Activated naive CD4-positive, alpha-beta T cell treated with Interleukin-2 at 50 U/mL for 16 hours (primary cell): ENCODE measurements at places on chromosomes 1 and 21.

DNA sequence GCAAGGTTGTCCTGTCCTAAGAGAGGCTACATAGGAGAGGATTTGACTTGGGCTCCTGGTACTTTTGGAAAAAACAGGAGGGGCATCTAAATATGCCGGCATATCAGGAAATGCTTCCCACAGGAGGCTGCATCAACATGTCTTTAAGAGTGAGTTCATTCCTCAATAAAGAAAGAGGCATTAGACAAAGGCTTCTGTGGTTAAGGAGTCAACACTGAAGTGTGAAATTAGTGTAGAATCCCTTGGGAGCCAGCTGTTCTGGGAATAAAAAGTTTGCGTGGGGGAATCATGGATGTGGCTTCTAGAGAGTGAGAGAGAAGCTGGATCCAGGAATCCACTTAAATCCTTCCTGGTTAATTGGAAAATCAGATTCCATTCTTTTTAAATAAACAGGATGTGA is 69.5 kb downstream of the DNM3 start:
- DNase-seq: no peak

DNA sequence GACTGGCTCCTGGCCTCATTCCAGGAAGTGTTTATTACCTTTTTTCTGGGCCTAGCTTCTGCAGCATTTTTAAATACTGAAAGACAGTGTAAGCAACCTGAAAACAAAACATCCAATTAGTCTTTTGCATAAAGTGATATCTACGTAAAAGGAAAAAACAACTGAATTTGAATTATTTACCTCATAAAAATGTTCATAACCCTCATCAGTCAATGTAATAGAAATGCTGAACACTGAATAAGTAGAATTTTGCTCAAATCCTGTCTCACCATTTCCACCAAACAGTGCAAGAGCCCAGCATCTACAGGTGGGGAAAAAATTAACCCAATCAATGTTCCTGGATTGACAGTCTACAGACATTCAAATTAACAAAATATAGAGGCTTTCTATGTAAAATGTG is 64.0 kb downstream of the NRDC start:
- DNase-seq: no peak

DNA sequence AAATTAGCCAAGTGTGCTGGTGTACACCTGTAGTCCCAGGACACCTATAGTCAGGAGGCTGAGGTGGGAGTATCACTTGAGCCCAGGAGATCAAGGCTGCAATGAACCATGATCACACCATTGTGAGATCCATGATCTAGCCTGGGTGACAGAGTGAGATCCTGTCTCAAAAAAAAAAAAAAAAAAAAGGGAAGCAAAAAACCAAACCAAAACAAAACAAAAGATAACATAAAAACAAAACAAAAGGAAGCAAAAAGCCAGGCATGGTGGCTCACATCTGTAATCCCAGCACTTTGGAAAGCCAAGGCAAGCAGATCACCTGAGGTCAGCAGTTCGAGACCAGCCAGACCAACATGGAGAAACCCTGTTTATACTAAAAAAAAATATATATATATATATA is 9.4 kb upstream of the AKR1A1 start:
- no peak for DNase-seq

DNA sequence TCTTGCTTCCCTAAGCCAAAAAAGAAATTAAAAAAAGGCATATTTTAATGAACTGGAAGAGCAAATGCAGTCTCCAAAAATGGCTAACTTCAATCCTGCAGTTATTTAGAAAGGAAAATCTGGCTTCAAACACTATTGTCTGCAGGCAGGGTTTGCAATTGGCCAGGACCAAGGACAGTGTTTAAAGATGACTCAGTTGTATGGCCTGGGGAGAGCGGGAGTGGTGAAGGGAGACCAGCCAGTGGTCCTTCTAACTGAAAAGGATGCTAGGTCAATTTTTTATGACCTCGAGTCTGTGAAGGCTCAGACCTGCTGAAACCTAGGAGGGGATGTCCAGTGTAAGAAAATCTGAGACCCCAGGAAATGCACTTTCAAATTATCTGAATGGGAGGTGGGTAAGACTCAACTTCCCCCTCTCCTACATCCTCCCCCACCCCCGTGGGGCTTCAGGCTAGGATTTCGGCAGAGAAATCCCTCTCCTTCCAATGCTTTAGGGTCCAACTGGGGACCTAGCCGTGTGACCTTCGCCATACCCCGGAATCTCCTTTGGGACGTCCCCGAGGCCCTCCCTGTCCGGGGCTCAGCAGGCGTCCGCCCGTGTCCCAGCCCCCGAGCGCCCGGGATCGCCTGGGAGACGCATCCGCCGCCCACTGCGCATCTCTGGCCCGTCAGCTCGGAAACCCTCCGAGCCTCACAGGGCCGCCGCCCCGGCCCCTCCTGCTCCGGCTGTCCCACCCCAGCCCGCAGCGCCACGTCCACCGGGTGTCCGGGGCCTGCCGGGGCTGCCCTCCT is 602 bp upstream of the RIMKLA start:
- DNase-seq: no peak

DNA sequence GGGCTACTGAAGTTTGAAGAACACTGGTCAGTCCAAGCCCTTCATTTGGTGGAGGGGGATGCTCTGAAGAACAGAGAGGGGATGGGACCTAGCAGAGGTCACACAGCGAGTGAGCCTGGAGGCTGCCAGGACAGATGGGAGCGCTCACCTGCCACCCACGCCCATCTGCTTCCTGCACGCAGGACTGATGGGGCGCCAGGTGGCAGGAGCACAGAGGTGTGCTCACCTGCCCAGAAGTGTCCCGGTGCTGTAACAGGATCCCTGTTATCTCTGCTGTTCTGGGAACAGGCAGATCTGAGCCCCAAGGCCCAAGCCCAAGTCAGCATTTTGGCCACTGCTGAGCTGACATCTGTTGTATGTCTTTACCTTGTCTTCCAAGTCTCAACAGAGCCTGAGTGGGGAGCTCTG is 40.5 kb downstream of the EPHB2 start:
- no peak for DNase-seq

- peak; percentile 37 for DNase-seq
Measured at GRCh38 chr1:41673378-41673777, 188.9 kb upstream of the EDN2 start.

- DNase-seq: no peak
Measured at GRCh38 chr1:52366517-52366827, 467 bp upstream of the CC2D1B start.

- no peak for DNase-seq
Measured at GRCh38 chr1:155352631-155353030, 31.9 kb downstream of the RUSC1 start.

DNA sequence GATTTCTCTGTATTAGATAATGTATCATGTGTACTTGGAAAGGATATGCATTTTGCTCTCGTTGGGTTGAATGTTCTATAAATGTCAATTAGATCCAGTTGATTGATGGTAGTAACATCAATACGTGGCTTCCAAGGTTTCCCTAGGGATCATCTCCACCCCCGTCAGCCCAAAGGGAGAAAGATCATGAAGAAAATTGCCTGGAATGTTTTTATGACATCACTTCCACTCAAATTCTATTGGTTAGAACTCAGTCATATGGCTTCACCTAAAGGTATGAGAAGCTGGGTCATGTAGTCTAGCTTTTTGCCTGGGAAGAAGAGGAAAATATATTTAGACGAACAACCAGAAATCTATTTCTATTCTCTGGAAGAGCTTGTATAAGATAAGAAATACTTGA is at the start of gene C1orf185:
Gene C1orf185 (plus strand): TSS at position 253 of the 400 bp plus-strand sequence. CDS start 6 bp downstream, at position 259.
- DNase-seq: no peak

DNA sequence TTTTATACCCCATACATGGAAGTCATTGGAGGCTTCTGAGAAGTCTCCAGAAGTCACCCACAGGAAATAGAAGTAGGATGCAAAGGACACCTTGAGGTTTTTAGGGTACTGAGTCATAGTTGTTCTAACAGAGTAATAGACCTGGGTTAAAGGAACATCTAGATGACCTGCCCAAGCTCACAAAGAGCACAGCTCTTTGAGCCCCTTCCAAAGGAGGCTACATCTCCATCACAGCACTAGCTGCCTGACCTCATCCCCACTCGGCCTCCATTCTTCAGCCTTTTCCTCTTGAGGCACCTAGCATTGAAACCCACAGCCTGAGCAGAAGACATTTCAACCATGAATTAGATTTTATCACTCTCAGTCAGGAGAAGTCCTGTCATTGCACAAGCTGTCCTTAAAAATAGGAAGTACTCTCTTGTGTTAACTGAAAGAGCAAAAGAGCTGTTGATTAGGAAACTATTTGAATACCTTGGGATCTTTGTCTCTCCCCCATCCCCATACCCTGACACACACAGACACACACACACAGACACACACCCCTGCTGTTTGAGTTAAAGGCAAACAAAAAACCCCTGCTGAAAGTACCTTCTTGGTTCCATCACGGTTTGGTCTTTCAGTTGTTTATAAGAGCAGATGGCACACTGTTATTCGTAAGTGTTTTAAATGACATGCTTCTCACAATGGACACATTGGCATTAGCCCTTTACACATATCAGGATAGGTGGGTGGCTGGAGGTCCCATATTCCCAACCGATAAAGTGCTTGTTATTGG is 22.2 kb downstream of the MKNK1 start:
- DNase-seq: no peak

DNA sequence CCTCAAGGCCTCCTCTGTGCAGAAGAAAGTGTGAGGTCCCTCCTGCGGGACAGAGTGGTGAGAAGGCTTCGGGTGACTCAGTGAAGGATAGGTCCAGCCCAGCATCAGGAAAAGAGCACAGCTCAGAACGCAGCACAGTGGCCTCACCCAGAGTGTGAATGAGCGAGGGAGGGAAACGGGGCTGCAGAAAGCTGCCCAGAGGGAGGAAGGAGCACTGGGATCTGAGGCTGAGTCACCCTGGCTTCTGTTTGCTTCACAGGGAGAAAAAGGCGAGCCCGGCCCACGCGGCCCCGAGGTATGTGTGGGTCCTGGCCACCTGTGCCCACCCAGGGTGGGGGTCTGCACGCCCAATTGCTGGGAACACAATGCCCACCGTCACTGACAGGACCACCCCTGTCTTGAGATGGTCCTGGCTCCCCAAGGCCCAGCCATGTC is 24.3 kb downstream of the COL6A2 start:
- DNase-seq: no peak

DNA sequence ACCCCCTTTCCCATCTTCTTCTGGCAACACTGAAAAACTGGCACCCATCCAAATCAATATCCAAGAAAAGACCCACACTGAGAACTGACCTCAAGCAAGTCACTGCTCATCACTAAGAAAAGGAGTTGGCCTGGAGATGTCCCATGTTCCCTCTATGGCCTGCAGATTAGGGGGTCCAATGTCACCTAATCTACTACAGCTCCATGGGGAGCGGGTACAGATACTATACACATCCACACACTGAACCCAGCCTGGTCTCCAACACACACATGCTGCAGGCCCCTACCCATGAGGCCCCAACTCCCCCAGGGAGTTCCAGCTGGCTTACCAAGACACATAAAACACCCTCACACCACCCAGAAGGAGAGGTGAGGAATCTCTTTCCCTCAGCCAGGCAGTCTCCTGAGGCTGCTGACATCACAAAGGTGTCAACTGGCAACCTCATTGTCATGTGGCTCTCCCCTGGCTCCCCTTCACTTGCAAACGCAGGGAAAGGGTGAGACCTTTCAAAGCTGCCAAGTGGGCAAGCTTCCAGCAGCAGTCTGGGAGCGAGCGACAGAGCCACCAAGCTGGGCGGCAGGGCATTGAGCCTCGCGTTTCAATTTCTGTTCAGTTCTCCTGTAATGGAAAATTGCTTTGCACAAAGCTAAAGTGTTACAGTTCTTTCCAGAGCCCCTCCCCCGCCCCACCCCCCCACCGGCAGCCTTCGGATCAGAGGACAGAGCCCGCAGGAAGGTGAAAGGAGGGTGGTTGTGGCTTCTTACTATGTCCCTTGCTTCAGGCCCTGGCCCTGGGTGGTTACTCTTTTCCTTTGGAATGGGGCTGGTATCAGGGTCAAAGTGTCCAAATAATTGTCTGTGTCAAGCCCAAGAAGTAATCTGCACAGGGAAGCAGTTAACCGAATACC is at the start of gene LRRC52:
Gene LRRC52 (plus strand): TSS at position 469 of the 907 bp plus-strand sequence. CDS start 297 bp downstream, at position 766.
- no peak for DNase-seq

GRCh38 chr1:14677292-14677971 is 78.9 kb downstream of the KAZN start:
- no peak for DNase-seq

DNA sequence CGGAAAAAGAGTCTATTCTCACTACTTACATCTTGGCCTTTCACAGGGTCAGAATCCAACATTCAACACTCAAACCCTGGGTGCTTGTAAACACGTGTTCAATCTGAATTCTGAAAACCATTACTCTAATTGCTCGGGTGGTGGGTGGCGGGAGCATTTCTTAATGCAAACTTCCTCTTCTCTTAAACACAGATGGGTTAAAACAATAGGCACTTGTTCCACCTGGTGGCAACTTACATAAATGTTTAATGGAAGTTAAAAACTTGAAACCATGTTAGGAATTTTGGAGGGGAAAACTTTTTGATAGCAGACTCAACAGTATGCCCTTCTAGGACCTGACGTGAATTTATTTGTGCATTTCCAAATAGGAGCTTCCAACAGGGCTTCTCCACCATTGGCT is 23.4 kb upstream of the TDRD10 start:
- no peak for DNase-seq

GRCh38 chr1:24126018-24126671 is 14.2 kb upstream of the MYOM3 start:
- DNase-seq: no peak

- DNase-seq: no peak
Measured at GRCh38 chr1:205179842-205180241, 31.7 kb downstream of the DSTYK start.

DNA sequence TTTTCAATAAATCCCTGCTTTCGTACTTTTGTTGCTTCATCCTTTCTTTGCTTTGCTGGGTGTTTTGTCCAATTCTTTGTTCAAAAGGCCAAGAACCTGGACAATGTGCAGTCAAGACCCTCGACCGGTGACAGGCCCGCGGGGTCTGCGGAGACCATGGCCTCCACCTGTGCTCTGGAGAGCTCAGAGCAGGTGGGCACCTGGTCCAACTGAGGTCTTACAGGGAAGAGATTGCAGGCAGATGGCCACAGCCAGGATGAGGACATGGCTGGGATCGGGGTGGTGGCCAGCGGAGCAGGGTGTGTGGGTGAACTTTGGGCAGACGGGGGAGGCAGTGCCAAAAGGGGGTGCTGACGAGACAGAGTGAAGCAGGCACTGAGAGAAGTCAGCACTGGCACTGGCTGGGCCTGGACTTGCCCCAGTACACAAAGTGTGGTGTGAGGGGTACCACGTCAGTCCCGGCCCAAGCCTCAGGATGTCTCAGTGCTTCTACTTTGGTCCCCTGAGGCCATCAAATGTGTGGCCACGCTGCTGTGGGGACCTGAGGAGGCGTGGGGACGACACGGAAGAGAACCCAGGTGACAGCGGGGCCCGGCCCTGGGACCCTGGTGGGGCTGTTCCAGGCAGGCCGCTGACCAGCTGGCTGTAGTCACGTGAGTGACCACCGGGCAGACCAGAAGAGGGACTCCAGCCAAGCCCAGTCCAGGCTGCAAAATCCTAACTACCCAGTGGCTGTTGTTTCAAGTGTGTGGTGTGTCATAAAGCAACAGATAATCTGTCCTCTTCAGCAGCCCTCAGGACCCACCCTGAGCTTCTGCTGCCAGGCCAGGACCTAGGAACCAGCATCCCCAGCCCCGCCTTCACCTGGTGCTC is 10.4 kb upstream of the CCDC27 start:
- DNase-seq: no peak

GRCh38 chr1:163176797-163177196 is 25.9 kb downstream of the RGS5 start:
- DNase-seq: no peak

GRCh38 chr1:56326056-56326455 is 253.3 kb downstream of the PLPP3 start:
- no peak for DNase-seq
